AG08395 (cell line): ENCODE measurements at places on chromosomes 1 and 21.
A peak's percentile ranks its signal among the peaks of the same experiment; 100 is the strongest.

DNA sequence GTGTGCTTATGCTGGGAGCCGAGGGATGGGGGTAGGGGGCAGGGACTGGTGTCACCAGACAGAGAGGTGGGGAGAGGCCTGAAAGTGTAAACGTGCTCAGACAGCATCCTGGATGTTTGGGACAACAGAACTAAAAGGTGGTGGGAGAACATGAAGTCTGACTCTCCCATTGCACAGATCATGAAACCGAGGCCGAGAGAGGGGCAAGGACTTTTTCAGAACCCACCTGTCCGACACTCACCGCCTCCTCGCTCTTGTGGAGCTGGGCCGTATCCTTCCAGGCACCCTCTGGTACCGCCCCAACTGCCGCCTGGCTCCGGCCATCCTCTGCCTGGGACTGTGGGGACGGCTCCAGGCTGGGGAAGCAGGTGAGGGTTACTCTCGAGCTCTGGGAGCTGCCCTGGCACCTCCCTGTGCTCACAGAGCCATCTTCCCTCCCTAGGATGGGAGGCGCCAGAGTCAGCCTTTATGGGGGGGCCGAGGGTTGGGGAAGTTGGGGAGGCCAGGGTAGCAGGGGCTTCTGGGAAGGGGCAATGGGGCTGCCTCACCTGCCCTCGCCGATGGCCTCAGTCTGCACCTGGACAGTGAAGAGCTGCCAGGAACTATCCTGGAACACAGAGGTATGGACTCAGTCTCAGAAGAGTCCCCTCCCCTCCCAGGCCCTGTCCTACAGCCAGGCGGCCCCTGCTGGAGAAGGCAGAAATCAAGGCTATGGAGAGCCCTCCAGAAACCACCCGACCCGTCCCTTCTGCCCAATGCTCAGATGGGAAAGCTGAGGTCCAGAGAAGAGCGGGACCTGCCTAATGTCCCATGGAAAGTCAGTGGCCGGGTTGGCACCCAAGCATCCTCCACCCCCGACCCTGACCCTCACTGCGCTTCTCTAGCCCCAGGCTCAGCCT lies 7.0 kb downstream of the ATP13A2 start:
- DNase-seq = no peak

GRCh38 chr21:44375761-44376241 lies 22.4 kb downstream of the TRPM2 start:
- no peak for DNase-seq

DNA sequence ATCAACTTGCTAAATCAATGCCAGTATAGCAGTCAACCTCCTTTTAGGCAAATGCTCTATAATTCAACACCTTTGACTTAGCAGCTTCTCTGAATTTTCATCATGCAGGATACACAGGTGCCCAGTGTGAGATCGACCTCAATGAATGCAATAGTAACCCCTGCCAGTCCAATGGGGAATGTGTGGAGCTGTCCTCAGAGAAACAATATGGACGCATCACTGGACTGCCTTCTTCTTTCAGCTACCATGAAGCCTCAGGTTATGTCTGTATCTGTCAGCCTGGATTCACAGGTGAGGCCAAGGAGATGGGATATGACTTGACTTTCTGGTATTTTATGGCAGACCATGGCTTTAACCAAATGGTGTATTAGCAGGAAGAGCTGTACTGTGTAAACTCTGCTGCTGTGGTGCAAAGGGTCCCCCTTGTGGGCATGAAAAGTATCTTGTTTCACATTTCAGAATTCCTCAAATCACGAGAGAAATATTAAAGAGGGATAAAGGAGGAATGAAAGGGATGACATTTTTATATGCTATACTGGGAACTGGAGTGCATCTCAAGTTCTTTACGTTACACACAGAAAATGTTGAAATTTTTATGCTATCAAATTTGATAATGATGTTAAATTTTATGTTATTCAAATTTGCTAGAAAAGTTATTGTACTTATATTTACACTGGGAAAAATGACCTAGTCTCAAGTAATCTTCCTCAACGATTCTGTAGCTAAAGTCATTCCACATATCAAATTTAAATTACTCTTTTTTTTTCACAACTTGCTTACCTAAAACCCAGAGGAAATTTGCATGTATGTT lies 88.9 kb downstream of the CRB1 start:
- peak; percentile 34 for DNase-seq

- no peak for DNase-seq
Observed at GRCh38 chr1:114702737-114703136, 7.4 kb upstream of the AMPD1 start.

DNA sequence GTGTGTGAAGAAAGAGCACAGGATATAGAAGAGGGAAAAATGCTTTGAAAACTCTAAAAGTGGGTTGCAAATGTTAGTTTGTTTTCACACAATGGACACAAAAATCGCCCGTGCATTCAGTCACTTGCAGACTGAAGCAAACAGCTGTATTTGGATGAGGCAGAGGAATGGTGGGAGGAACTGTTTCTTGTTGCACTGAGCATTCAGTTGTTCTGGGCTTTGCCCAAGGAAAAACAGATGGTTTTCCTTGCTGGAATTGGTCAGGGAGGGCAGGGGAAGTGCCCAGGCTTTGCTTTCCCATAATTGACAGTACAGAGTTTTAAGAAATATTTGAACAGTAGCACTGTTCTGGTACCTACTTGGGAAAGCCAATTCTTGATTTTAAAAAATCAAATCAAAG lies 19.5 kb upstream of the WARS2 start:
- DNase-seq = peak; percentile 27
